ENCODE measurements at places on chromosomes 12 and 14. TPM values are rescaled to one million over a fixed set of nuclear protein-coding genes. Genes with fewer than 3 reads are reported as not detected.

DNA sequence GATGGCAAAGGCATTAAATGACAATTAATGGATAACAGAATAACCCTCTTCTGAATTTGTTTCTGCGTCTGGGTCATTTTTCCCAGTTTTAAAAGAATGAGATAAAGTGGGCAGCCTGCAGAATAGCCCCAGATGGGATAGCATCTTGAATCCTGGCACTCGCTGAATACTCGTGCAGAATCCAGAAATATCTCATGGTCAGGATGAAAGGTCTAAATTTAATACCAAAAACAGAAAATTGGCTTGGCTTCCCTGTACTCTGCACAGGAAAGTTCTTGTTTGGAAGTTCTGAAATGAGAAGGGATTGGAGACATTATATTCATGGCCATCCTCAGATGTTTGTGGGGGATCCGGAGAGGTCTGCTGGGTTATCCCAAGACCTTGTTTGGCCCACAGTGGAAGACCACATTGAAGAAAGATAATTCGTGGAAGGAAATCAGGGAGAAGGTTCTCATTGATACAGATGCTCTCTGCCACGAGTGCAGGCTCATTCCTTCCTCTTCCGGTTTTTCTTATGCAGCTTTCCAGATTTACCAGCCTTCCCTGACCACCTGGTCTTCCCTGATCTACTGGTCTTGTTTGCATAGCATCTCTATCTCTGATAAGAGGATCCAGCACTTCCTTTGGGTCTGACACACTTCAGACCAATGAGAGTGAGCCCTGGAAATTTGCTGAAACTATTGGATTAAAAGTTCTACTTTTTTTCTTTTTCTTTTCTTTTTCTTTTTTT, 6.0 kb upstream of the IFT81 start:
- DNase-seq, result no peak

DNA sequence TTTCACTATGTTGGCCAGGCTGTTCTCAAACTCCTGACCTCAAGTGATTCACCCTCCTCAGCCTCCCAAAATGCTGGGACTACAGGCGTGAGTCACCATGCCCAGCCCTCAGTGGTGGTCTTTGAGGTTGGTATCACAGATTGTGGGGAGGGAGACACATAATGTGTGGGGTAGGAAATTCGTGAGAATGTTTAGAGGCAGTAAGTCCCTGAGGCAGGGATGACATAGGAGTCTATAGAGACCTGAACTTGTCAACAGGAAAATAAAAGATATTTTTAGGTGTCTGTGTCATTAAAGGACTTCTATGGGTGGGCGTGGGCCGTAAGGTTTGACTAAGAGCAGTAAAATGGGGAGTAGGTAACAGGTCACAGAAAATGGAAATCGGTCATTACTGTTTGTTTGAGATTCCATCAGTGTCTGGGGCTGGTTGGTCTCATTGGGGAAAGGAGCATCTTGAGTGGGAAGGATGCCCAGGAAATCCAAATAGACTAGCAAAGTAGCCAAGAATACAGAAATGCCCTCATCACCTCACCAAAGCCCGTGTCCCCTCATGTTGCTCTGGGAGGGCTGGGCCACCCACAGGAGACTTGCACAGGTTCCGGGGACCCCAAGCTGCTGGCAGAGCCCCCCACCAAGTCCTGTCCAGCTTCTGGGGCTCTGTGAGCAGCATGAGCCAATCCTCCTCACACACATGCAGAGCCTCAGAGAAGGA, 63.6 kb upstream of the BCL2L14 start:
- DNase-seq, result no peak

- peak; percentile 54 for DNase-seq
These were observed 117.7 kb downstream of the PRKCH start for GRCh38 chr14:61438860-61439765.

- no peak for DNase-seq
These were observed 165.8 kb downstream of the EMP1 start for GRCh38 chr12:13362260-13362841.

DNA sequence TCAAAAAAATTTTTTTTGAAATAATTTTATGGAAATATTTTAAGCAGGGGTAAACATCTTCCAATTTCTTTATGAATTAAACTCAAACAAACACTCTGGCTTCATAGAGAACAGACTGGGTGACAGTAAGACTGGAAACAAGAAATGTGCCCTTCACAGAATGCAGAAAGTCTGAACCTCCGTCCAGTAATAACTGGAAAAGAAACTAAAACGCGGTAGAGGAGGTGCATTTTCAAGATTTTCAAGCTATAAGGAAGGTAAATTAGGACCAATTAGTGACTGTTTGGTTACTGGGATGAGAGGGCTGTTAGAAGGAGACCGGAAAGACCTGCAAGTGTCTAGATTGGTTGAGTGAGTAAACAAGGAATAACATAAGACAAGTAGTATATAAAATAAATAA, 245.7 kb downstream of the CEP128 start:
- no peak for DNase-seq

GRCh38 chr12:122480753-122481152, 20.0 kb downstream of the ZCCHC8 start:
- DNase-seq, result no peak

- no peak for DNase-seq
These were observed 292.4 kb upstream of the PWP1 start for GRCh38 chr12:107393043-107393717.

DNA sequence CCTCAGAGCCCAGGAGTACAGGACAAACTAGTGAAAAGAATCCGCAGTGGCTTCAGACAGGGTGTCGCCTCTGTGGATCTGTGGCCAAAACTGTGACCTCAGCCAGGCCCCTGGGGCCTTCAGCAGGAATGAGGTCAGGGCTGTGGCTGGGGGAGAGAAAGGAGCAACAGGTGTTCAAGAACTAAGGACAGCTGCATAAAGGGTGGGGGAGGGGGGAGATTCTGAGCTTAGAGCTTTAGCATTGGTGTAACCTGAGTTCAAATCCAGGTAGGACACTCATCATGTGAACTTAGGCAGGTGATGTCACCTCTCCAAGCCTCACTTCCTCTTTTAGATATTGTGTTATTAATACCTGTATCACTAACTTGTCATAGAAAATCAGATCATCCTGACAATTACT, 40.9 kb upstream of the CORO1C start:
- DNase-seq, result no peak

DNA sequence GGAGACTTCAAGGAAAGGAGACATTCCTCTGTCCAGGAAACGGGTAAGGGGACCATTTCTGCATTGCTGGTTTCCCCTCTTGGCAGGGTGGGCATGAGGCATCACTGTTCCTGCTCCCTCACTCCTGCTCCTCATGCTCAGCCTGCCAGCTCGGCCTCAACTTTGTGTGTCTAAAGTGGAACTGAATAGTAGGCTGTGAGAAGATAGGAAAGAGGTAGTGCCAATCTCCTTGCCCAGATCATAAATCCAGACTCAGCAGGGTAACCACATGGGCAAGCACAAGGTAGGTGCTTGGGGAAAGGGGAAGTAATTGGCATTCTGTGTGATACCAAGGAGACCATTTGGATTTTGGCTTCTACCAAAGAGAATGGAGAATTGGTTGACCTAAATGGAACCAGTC, 2.6 kb downstream of the LTB4R start:
- DNase-seq, result no peak

GRCh38 chr12:46675736-46676135, 150.1 kb downstream of the SLC38A4 start:
- peak; percentile 20 for DNase-seq

- no peak for DNase-seq
These were observed 1.7 kb downstream of the DYNC1H1 start for GRCh38 chr14:101965770-101966722.

- DNase-seq, result no peak
These were observed 8.8 kb upstream of the A2M start for GRCh38 chr12:9124383-9125031.

- no peak for DNase-seq
These were observed 462 bp downstream of the KNTC1 start for GRCh38 chr12:122527478-122527944.

DNA sequence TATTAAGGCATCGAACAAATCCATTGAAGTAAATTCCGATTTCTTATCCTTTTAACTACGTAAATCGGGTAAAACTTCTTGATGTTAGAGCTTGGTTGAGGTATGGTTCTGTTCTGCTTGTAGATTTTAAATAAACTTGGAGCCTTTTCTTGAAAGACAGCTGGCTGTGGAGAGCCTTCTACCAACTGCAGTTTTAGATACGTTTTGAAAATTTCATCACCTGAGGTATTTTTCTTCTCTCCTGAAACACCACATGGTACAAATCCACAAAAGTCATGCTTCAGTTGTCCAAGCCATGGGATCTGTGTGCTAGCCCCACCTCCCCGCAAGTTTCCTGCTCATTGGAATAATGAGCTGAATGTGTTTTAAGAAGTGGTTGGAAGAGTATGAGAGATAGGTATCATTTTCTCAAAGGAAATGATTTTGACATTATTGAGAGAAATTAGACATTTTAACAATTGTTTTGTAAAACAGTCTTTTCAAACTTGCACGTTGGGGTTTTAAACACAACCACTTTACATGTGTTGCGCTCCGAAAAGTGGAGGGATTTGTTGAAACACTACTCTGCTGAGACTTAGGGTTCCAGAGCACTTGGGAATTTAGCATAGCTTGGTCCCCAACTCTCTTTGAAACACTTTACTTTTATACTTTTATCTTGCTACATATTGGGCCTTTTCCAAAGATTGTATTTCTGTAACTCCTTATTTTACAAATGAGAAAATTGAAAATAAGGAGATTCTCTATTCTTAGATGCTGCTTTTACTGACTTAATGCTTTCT, 1.4 kb downstream of the PPM1A start:
- no peak for DNase-seq

- DNase-seq, result no peak
These were observed 24.7 kb downstream of the SUSD6 start for GRCh38 chr14:69635981-69636639.

Gene SIRT4
- total RNA-seq, result 1.8 TPM

Gene DACT1
- 0.15 TPM for total RNA-seq

Gene P2RX2
- total RNA-seq, result not detected

Gene PMCH
- total RNA-seq, result 2.1 TPM

Gene RASSF9
- total RNA-seq, result not detected

Gene CYP27B1
- 7.4 TPM for total RNA-seq
